Stimulated activated CD8-positive, alpha-beta memory T cell treated with anti-CD3 and anti-CD28 coated beads, Interleukin-12 subunit alpha, Interleukin-12 subunit beta, amount 100 ng/mL, for 4 hours (primary cell): ENCODE measurements at places on chromosomes 4 and X.

DNA sequence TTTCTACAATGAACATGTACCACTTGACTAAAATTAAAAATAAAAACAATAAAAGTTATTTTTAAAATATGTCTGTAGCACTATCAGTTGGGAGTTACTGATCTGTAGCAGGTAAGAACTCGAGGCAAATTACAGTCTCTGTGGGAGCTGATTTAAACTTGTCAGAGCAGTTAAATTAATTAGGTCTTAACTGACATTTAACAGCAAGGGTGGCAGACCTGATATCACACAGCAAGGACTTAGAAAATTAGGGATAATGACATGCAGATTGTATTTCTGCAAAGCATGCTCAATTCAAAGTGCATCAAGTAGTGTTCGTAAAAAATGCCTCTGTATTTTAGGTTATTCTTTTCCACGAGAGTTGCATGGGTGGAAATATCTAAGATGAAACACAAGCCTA is 208.9 kb downstream of the SPATA18 start:
- DNase-seq: no peak

- DNase-seq: no peak
These were observed 11.9 kb downstream of the TMPRSS11D start for GRCh38 chr4:67871867-67872266.

GRCh38 chr4:40394236-40394635 is 59.1 kb downstream of the CHRNA9 start:
- DNase-seq: no peak

GRCh38 chr4:66223068-66223703 is 552.9 kb upstream of the EPHA5 start:
- DNase-seq: no peak

DNA sequence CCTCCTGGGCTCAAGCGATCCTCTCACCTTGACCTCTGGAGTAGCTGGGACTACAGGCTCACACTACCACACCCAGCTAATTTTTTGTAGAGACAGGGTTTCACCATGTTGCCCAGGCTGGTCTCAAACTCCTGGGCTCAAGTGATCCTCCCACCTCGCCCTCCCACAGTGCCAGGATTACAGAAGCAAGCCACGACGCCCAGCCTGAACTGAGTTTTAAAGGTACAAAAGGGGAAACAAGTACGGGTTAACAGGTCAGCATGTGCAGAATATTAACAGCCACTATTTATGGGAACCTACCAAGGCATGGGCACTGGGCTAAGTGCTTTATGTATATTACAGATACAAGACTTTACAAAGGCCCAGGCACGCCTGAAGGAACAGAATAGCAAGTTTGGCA is 164.3 kb upstream of the GPC4 start:
- no peak for DNase-seq

DNA sequence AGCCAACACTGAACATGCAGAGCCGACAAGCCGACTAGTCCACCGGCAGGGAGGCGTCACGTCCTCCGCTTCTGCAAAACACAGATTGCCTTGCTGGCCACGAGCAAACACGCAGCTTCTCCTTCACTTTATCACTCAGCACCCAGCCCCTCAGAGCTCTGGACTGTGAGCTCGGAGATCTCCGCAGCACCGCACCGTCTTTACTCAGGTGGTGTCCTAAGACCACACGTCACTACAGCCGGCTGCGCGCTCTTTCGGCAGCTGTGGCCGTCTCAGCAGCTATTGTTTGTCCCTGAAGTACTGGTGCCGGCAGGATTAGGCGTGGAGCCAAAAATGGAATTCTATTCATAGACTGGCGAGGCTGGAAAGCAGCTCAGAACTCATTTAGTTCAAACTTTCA is 72.0 kb downstream of the FAT1 start:
- no peak for DNase-seq

DNA sequence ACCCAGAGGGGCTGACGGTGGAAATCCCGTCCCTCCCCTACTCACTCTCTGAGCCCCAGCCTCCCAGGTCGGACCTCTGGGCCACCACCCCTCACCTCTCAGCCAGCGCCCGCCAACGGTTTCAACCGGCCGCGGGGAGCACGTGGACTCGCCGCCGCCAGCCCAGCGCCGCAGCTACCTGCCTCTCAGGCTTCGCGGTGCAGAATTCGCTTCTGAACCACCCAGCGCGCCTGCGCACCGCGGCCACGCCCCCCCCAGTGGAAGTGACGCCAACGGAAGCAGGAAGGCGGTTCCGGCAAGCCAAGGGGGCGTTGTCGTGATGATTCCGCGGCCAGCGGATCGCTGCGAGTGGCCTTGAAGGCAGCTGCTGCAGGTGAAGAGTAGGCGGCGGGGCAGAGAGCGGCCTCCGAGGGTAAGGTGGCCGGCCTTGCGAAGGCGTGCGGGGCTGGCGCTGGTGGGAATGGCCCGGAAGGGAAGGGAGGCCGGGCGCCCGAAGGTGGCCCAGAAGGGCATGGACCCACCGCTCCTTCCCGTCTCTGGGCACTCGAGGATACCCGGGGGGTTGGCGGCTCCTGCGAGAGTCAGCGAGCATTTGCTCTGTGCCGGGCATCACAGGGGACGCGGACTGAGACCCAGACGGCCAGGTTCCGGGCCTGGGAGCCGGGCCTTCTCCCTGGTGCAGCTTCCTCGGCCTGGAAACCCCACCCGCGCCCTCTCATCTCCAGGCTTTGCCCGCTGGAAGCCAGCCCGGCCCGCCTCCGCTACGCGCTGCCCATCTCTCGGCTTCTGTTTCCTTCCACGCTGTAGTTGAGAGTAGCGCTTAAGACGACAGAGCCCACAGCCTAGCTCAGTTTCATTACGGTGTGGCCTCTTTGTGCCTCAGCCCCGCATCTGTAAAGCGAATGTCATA is at the start of the genes LYAR and ZBTB49:
Gene LYAR, minus strand, starts transcription at position 214 of the 910 bp plus-strand sequence. CDS start 6,412 bp downstream, outside the sequence.
Gene ZBTB49, plus strand, starts transcription at position 311 of the 910 bp plus-strand sequence. CDS start 9,695 bp downstream, outside the sequence.
- DNase-seq: peak; percentile 94
